ENCODE measurements at places on chromosomes 2 and 18. TPM values are rescaled to one million over a fixed set of nuclear protein-coding genes. Genes with fewer than 3 reads are reported as not detected.
A peak's percentile ranks its signal among the peaks of the same experiment; 100 is the strongest.

The AQP4 gene
- polyA plus RNA-seq = not detected

The NEB gene
- 0.01 TPM for polyA plus RNA-seq

The VWC2L gene
- polyA plus RNA-seq = not detected

DNA sequence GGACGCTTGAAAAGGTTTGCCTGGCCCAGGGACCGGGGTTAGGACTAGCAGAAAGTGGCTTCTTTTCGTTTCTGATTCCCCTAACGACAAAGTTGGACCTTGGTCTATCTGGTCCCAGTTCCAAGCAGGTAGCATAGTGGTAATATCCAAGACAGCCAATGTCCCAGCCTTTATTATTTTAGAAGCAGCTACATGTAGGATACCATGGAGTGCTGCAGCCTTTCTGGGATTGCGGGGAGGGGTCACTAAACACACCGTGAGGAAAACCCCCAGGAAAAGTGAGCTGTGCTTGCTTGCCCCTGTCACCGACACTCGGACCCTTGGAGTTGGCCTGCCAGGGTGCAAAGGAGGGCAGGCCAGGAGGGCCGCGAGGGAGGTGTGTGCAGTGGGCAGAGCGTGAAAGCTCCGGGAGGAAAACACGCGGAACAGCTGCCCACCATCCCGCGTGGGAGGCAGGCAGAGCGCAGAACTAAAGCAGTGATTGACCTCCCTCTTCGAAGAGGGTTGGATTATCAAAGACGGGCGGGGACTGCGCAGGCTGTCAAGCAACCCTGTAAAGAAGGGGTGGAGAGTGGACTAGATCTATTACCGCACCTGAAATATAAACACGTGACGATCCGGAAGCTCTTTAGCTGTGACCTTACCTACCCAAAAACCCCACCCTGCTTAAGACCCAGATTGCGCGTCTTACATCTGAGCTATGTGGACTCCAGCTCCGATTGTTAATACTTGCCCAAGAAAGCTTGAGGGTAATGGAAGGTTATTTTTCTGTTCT is 624 bp upstream of the MAP4K3 start:
- DNase-seq = peak; percentile 72

GRCh38 chr2:189104934-189105333 is 74.6 kb downstream of the COL5A2 start:
- DNase-seq = peak; percentile 21

- DNase-seq = no peak
These were observed 138.9 kb upstream of the HDAC4 start for GRCh38 chr2:239539776-239540100.

- no peak for DNase-seq
These were observed 154.0 kb downstream of the AGAP1 start for GRCh38 chr2:235647877-235648276.

- DNase-seq = no peak
These were observed 12.2 kb downstream of the KANSL1L start for GRCh38 chr2:210159059-210159458.

- no peak for DNase-seq
These were observed 2.4 kb downstream of the PAIP2B start for GRCh38 chr2:71224457-71224856.

- peak; percentile 5 for DNase-seq
These were observed 27.2 kb upstream of the BBS5 start for GRCh38 chr2:169452080-169452479.
